Forelimb muscle (tissue), 1 donor: ENCODE measurements at places on chromosomes 13 and 19. TPM values are rescaled to one million over a fixed set of nuclear protein-coding genes. Genes with fewer than 3 reads are reported as not detected.

GRCh38 chr13:110312339-110313031 lies 5.4 kb downstream of the COL4A2 start:
- DNase-seq = no peak

CCL25 gene
- polyA plus RNA-seq = not detected

GRCh38 chr13:86282442-86282841 lies 483.2 kb upstream of the SLITRK6 start:
- no peak for DNase-seq

DNA sequence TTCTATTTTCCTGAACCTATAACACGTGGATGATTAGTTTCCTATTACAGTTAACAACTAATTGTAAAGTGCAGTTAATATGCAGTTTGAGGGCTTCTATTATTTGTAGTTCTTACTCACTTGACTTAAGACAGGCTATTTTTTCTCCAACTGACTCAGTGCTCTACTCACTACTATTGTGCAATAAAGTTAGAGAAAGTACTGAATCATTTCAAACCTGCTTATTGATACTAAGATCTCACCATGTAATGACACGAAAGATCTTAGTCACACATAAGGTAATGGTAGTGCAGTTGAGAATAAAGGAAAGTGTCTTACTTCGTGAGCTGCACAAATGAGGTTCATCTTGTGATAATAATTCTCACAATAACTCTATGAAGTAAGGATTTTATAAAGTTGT lies 22.8 kb upstream of the ITM2B start:
- no peak for DNase-seq

ZNF208 gene
- polyA plus RNA-seq = 1.4 TPM

- peak; percentile 50 for DNase-seq
Measured at GRCh38 chr13:59409211-59409610, 754.5 kb downstream of the DIAPH3 start.

- no peak for DNase-seq
Measured at GRCh38 chr19:1240925-1241324, 626 bp upstream of the ATP5F1D start.

- no peak for DNase-seq
Measured at GRCh38 chr13:55815458-55816033, 1325.2 kb upstream of the PRR20A start.

DNA sequence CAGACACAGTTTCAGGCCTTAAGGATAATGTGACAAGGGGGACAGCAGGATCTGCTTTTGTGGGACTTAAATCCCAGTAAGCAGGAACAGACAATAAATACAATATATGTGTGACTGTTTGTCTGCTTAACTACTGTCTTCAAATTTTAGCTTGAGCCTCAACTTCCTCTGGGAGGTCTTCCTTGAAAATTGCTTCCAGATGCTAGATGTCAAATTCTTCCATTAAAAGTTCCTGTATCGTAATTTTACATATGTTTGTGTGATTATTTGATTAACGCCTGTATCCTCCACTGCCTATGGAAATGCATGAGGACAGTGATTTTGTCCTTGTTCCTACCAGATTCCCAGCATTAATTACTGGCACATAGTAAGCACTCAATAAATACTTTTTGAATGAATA lies 385.5 kb downstream of the NDFIP2 start:
- DNase-seq = peak; percentile 9

- peak; percentile 60 for DNase-seq
Measured at GRCh38 chr13:114015111-114015968, 41.5 kb upstream of the C13orf46 start.

MATK gene
- 1.4 TPM for polyA plus RNA-seq

DNA sequence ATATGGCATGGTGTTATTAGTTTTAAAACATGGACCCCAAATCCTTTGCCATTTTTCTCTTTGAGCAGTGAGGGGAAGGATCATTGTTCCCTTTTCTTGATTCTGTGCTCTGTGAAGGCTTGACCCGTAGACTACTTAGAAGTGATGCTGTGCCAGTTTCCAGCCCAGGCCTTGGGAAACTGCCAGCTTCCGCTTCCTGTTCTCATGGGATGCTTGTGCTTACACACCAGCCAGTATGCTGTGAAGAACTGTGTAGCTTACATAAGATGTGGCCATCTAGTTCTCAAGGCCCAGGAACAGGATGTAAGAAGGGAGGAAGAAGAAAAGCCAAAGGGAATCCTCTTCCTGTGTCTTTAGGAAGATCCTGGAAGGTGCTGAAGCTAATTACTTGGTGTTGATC lies 180.9 kb downstream of the PCCA start:
- DNase-seq = peak; percentile 4

GRCh38 chr19:51830274-51830673 lies 35.3 kb downstream of the FPR3 start:
- DNase-seq = no peak

GRCh38 chr19:45973553-45974338 lies at the start of gene NOVA2:
NOVA2 (minus strand) TSS chr19:45973865; CDS start chr19:45973351, 514 bp downstream.
- no peak for DNase-seq

RHPN2 gene
- polyA plus RNA-seq = 2.1 TPM

SIGLEC8 gene
- not detected for polyA plus RNA-seq

UHRF1 gene
- polyA plus RNA-seq = 30.7 TPM

DNA sequence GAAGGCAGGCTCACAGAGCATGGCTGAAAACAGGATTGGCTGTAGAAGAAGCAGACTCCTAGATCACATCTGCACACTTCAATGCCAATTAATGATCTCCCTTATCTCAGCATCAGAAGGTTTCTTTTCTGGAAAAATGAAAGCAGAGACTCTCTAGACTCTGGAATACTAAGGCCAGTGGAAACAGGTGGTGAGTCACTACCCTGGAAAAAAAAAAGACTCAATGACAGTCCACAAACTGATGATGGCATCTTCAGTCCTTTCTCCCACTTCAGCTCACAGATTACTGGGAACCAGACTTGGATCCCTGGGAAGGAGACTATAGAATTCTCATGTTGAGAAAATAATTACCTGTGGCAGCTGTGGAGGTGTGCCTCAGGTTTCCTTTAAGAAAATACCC lies 47.5 kb upstream of the MBNL2 start:
- DNase-seq = no peak

- no peak for DNase-seq
Measured at GRCh38 chr19:3601021-3601420, 5.7 kb downstream of the TBXA2R start.

DNA sequence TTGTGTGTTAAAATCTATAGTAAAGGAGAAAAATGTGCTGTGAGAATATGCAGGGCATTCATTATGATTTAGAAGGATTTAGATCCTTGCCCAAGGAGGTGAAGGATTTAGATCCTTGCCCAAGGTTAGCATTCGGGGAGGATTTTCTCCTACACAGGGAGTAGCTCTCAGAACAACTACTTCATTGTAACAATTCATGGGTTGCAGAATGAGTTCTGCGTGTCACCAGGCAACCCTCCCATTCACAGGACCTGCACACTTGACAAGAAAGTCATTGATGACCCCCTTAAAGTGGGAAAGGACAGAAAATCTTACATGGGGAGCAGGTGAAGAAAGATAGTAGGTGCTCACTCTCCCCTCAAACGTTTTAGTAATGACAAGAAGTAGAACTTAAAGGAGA lies 167.1 kb upstream of the MAB21L1 start:
- no peak for DNase-seq

ZNF582 gene
- 6.9 TPM for polyA plus RNA-seq

KCNN4 gene
- 0.51 TPM for polyA plus RNA-seq

DNA sequence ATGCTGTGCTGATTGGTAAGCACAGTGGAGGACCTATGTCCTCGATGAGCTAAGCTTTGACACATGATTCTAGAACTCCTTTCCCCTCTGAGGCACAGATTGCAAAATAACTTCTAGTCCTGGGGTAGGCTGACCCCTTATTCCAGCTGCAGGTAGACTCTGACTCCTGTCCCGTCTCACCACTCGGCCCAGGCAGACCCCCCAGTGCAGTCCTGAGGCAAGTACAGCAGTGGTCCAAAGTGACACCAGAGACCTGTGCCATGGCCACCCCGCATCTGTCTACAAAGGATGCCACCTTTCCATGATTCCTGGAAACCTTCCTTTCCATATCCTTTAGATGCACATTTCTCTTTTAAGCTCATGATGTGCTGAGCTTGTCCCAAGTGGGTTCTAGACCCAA lies 482.5 kb downstream of the ZNF536 start:
- no peak for DNase-seq

NLRP12 gene
- polyA plus RNA-seq = 0.25 TPM

GRCh38 chr19:45972081-45972946 lies 1.4 kb downstream of the NOVA2 start:
- no peak for DNase-seq

APLP1 gene
- 7.1 TPM for polyA plus RNA-seq

ZNF432 gene
- polyA plus RNA-seq = 11.3 TPM

GRCh38 chr19:51002542-51003311 lies 1.3 kb upstream of the KLK8 start:
- DNase-seq = no peak

DNA sequence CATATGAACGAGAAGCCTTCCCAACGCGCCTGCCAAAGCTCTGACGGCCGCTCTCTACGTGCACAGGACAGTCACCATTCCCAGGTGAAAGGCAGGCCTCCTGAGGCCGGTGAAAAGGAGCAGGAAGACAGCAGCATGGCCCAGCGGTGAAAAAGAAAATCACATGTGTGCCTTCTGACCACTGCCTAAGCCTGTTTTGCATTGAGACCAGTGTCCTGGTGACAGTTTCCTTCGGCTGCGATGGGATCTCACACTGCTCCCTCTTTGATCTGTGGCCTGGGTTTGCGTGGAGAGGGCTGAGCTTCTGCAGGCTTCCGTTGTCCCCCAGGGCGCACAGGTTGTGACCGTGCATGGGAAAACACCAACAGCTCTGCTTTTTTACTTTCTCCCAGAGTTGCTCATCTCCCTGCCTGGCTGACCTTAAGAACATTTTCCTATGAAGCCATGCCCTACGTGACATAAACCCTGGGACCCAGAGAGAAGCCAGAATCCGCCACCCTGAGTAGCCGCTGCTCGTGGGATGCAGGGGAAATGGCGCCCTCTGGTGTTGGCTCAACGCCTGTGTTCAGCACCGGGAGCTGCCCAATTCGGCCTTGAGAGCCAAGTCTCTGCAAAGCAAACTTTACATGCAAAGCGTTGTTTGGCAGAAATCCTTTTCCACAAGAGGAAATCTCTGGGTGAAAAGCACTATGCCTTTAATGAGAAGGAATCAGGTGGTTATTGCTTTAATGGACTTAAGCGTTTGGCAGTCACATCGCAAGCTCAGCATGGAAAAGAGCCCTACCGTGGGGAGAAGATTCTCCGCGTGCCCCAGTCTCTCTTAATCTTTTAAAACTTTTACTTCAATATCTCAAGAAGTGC lies 112.2 kb upstream of the GPR12 start:
- DNase-seq = no peak

GRCh38 chr19:40762754-40763470 lies 11.9 kb downstream of the SNRPA start:
- no peak for DNase-seq

ZNF563 gene
- polyA plus RNA-seq = 1.8 TPM

DNA sequence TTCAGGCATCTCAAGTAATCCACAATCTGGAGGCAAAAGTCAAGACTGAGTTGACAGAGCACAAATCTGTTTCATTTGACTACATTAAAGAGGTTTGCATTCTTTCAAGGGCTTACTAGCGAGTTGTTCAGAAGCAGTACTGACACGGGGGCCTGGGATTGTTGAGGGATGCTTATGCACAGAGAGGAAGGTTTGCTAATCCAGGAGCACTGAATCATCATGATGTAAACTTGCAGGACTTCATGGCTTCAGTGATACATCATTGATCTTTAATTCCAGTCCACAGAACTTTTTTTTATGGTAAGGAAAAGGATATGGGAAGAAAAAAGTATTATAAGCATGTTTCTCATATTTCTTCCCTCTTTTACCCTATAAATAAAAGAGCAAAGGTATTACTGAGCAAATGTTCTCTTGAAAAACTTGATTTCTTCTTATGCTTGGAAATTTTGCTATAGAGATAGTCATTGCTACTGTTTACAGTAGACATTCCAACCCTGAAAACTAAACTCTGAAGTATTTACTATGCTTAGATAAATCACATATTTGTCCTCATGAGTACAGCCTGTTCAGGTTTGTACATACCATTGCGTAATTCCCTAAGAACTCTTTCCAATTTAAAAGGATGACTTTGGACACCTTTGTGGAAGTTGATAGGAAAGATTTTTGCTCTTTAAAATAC lies 65.8 kb upstream of the KPNA3 start:
- DNase-seq = no peak

GRCh38 chr19:49791776-49792445 lies 21.2 kb downstream of the FUZ start:
- DNase-seq = no peak

TMEM221 gene
- polyA plus RNA-seq = 1.3 TPM

- DNase-seq = peak; percentile 55
Measured at GRCh38 chr13:74464670-74465069, 330.5 kb upstream of the KLF12 start.

DNA sequence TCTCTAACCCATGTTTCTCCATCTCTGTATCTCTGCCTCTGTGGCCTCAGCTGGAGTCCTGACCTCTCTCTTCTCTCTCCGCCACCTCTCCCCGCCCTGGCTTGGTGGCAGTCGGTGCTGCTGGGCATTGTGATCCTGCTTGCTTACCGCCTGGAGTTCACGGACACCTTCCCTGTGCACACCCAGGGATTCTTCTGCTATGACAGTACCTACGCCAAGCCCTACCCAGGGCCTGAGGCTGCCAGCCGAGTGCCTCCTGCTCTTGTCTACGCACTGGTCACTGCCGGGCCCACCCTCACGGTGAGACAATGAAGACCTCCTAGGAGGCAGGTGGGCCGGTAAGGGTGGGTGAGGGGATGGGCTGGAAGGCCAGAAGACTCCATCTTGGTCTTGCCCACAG lies 4.2 kb downstream of the PLPPR2 start:
- DNase-seq = no peak

DNA sequence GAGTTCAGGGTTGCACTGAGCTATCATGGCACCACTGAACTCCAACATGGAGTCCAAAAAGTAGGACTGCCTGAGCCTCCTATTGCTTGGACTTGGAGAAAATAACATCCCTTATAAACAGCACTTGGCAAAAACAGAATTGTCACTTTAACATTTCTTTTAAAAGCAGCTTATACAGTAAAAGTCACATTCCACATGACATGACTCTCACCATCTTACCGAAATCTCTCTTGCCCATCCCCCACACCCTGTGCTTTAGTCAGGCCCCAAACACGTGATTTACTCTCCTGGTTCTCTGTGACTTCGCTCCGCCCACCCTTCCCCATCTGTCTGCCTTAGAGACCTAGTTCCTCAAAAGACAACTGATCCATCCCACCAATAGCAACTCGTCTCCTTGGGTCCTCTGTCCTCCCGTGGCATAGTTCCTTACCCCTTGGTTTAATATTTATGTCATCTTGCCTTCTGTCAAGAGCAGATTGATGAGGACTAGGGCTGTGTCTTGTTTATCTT lies 4.6 kb downstream of the SAFB start:
- no peak for DNase-seq

- DNase-seq = no peak
Measured at GRCh38 chr13:84917252-84917878, 881.9 kb downstream of the SLITRK6 start.

ERICH4 gene
- polyA plus RNA-seq = 0.19 TPM

GRCh38 chr13:75307370-75307949 lies 174.5 kb downstream of the TBC1D4 start:
- no peak for DNase-seq

KIR3DL2 gene
- polyA plus RNA-seq = not detected

FFAR3 gene
- polyA plus RNA-seq = 0.08 TPM
